K562 (cell line): ENCODE measurements at places on chromosomes 3 and 15.

- H3K4me1 ChIP-seq: no peaks in the 10 kb centered on the region; the same call in 2 of the 3 replicates
- H3K4me3 ChIP-seq: no peak overlapping the region
- H3K36me3 ChIP-seq: no peaks in the 10 kb centered on the region
- no peak overlapping the region for H3K27ac ChIP-seq
- H3K27me3 ChIP-seq: peaks cover 5% of the 10 kb centered on the region; the same call in 2 of the 3 replicates
Measured at GRCh38 chr3:10550705-10551104, 45.3 kb upstream of the ATP2B2 start.

DNA sequence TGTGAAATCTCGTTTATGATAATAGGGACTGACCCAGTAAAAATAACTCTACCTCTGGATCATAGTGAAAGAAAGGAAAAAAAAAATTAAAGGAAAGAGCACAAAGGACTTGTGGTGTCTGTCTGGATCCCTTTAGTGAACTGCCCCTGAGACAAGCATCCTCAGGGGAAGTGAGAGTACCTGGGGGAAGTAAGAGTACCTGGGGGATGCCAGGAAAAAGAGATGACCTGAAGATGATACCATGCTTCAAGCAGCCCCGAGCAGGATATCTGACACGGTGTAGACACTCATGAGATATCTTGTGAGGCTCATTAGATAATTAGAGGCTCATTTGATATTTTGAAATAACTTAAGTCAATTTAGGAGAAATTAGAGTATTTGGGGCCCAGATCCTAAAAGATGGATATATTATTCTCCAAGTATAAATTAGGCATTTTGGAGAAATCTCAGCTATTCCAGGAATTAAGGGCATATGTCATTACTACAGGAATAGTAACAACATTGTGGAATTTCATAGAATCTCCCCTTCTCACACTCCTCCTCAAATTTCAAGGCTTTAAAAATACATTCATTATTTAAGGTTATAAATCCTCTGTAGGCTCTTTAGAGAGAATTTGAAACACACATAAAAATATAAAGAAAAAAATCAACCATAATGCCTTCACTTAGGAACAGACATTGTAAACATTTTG lies 36.3 kb upstream of the PSMD6 start:
- H3K4me3 ChIP-seq: no peak overlapping the region
- H3K27me3 ChIP-seq: no peaks in the 10 kb centered on the region
- no peak overlapping the region for H3K27ac ChIP-seq
- H3K4me1 ChIP-seq: no peaks in the 10 kb centered on the region
- DNase-seq: no peak

DNA sequence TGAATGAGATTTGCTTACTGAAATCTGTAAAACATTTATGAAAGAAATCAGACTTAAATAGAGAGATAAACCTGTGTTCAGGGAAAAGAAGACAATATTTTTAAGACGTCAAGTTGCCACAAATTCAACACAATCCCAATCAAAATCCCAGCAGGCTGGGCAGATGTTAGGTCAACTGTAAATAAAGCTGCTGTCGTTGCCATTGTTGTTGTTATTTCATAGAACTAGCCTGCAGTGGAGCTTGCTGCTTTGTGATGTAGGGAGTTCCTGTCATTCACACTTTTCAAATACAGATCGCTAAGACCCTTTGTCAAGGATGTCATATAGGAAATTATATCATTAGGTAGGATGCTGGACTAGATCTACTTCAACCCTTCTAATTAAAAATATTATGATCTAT lies 123.1 kb downstream of the NEO1 start:
- H3K36me3 ChIP-seq: no peaks in the 10 kb centered on the region
- no peaks in the 10 kb centered on the region for H3K4me1 ChIP-seq
- DNase-seq: no peak

DNA sequence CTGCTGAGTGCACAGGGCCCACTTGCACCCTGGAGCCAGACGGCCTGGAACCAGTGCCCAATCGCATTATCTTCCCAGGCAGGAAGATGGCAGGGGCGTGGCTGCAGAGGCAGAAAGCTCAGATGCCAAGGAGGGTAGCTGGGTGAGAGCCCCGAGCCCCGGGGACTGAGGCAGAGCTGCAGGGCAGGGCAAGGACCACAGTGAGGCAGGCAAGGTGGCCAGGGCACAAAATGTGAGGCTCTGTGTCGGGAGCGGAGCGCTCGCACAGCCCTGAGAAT lies 1.6 kb upstream of the CCDC33 start:
- H3K4me3 ChIP-seq: no peak overlapping the region
- H3K27me3 ChIP-seq: peaks cover 19% of the 10 kb centered on the region
- H3K27ac ChIP-seq: no peak overlapping the region
- no peak for DNase-seq
- no peaks in the 10 kb centered on the region for H3K36me3 ChIP-seq
- H3K4me1 ChIP-seq: no peaks in the 10 kb centered on the region

- H3K4me3 ChIP-seq: no peak overlapping the region
- H3K4me1 ChIP-seq: no peaks in the 10 kb centered on the region
- H3K27me3 ChIP-seq: no peaks in the 10 kb centered on the region
- DNase-seq: no peak
- no peaks in the 10 kb centered on the region for H3K36me3 ChIP-seq
- no peak overlapping the region for H3K27ac ChIP-seq
Measured at GRCh38 chr3:62154457-62155148, 218.7 kb downstream of the FEZF2 start.

DNA sequence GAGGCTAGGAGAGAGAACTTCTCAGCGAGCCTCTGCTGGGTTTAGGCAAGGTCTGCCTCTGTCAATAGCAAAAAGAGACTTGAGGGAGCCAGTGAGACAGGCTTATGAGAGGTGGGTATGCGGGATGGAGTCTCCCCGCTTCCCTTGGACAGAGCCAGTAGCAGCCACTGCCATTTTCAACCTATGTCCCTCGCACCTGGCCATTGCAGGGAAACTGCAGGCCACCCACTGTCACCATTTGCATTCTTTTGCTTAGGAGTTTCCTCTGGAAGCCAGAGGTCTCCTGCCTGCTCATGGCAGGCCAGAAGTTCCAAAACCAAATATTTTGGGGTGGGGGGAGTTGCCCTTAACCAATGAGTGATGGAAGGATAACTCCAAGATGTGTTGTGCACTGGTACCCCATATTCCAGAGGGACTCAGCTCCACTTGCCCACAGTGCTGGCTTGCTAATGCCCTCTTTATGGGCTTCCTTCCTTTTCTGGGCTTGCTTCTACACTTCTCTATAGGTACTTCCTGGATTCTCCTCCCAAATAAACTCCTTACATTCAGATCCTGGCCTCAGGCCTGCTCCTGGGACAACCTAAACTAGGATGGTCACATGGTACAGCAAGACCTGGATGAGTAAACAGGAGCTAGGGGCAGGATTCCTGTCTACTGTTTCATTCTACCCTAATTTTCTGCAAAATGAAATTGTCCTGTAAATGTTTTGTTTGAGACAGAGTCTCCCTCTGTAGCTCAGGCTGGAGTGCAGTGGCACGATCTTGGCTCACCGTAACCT lies 108.9 kb upstream of the PROK2 start:
- no peak overlapping the region for H3K27ac ChIP-seq
- no peak overlapping the region for H3K4me3 ChIP-seq
- H3K4me1 ChIP-seq: no peaks in the 10 kb centered on the region
- no peaks in the 10 kb centered on the region for H3K36me3 ChIP-seq
- DNase-seq: no peak
- H3K27me3 ChIP-seq: no peaks in the 10 kb centered on the region; the same call in 2 of the 3 replicates

DNA sequence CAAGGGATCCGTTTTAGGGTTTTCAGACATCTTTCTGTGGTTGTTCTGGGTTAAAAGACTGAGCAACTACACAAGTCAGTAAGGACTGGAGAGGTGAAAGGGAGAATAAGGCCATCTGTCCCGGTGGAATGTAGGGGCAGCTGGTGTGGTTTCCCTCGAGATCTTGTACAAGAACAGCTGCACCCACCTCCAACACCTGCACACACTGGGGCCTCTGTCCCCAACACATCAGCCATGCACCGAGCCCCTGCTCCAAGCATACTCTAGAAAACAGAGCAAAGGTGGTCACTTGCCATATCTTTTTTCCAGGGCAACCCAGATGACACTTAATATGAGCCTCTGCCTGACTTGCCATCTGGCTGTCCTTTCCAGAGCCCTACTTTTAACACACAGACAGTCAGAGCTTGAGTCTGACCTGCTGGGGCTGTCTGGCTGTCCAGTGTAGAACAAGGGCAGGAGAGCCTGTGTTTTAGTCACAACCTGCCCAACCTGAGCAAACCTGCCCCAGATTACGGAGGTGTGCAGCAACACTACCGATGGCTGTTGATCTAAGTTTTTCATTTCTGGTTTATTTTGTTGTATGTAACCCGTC lies 12.2 kb downstream of the MAN2A2 start:
- no peak overlapping the region for H3K4me3 ChIP-seq
- H3K4me1 ChIP-seq: peaks cover 17% of the 10 kb centered on the region
- no peak for DNase-seq
- H3K27ac ChIP-seq: peak overlapping the region; percentile 80
- H3K36me3 ChIP-seq: peaks cover 100% of the 10 kb centered on the region

- H3K4me3 ChIP-seq: no peak overlapping the region
- H3K27me3 ChIP-seq: no peaks in the 10 kb centered on the region
- H3K4me1 ChIP-seq: no peaks in the 10 kb centered on the region
- H3K27ac ChIP-seq: no peak overlapping the region
- no peak for DNase-seq
- no peaks in the 10 kb centered on the region for H3K36me3 ChIP-seq
Measured at GRCh38 chr15:23897531-23897930, 210.4 kb upstream of the NDN start.

DNA sequence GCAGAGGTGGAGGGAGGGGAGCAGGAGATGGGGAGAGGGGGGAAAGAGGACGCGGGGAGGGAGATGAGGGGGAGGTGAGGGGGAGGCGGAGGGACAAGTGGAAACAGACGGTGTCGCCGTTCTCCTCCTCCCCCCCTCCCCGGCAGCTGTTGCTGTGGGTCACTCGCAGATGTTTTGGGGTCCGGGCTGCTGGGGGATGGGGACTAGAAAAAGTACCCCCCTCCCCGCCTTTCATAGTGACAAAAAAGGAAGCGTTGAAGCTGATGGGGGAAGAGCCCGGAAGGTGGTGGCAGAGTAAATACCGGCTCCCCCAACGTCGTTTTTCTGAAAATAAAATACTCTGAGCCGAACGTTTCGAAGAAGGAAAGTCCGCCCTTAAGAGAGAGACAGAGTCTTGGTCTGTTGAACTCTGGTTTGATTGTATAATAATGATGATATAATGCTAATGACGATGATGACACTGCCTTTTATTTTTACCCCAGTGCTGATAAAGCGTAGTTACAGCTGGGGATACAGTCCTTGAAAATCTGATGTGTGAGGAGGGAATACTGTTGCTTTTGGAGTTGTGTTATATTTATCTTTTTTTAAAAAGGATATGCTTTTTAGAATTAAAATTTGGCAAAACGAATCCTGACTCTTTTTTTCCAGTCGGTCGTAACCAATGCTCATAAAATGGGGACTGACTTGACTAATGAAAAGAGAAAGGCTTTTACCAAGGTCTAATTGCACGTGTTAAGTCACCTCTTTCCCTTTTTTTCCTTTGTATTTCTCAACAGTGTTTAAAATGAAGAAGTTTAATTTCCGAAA lies 993 bp downstream of the STXBP5L start:
- no peak overlapping the region for H3K27ac ChIP-seq
- H3K4me1 ChIP-seq: no peaks in the 10 kb centered on the region
- no peak for DNase-seq
- peaks cover 6% of the 10 kb centered on the region; the same call in 1 of the 2 replicates for H3K27me3 ChIP-seq
- H3K36me3 ChIP-seq: no peaks in the 10 kb centered on the region
- peak overlapping the region; percentile 33 for H3K4me3 ChIP-seq

DNA sequence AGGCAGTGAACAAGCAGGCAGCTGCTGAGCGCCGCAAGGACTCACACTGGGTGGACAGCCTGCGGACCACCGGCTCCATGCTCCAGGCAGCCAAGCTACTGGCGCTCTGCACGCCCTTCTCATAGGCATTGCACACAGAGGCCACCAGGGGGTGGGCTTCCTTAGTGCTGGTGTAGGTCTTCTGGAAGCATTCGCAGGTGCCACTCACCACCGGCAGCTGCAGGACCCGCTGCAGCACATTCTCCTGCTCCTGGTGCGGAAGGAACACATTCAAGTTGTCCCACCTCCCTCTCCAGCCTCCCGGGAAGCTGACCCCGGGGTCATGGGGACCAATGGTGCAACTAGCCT lies 6.0 kb downstream of the PLIN1 start:
- peaks cover 59% of the 10 kb centered on the region for H3K27me3 ChIP-seq
- peak; percentile 79 for DNase-seq
- no peak overlapping the region for H3K27ac ChIP-seq
- H3K36me3 ChIP-seq: no peaks in the 10 kb centered on the region

DNA sequence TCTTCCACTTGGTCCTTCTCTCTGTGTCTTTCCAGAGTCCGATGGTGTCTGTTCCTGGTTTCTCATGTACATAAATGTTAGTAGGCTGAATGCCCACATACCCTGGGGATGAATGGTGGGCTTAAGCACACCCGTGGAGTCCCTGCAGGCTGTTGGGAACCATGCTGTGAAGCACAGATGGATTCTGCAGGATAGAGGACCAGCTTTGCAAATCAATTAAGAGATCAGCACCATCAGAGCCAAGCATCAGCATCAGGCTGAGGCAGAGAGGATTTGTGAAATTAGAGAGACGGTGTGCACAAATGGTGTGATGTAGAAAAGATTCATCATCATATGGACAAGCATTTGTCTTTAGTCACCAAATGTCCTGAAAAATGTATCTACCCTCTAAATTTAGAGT lies 127.1 kb downstream of the SV2B start:
- H3K27me3 ChIP-seq: peaks cover 11% of the 10 kb centered on the region
- no peak overlapping the region for H3K4me3 ChIP-seq
- H3K27ac ChIP-seq: no peak overlapping the region
- no peaks in the 10 kb centered on the region for H3K36me3 ChIP-seq
- H3K4me1 ChIP-seq: no peaks in the 10 kb centered on the region

DNA sequence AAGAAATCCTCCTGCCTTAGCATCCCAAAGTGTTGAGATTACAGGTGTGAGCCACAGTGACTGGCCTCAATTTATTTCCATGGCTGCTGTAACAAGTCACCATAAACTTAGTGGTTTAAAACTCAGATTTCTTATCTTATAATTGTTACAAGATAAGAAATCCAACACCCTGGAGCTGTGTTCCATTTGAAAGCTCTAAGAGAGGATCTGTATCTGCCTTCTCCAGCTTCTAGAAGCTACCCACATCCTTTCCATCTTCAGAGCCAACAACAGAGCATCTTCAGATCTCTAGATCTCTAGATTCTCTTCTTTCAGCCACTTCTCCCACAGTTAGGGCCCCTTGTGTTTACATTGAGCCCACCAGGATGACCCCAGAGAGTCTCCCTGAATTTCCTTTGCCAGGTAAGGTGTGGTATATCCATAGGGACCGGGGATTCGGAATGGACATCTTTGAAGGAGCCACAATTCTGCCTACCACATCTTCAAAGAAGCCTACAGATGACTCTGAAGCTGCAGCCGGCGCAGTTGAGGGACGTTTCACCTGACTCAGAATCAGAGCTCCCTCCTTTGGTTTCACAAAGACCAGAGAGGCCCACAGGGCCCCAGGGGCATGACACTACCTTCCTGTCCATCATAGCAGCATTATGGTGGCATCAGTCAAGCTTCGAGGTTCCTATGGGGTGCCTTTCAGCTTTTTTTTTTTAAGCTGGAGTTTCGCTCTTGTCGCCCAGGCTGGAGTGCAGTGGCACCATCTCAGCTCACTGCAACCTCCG lies 87.0 kb upstream of the IGF1R start:
- peaks cover 45% of the 10 kb centered on the region for H3K27me3 ChIP-seq
- H3K27ac ChIP-seq: no peak overlapping the region
- H3K4me3 ChIP-seq: no peak overlapping the region
- no peak for DNase-seq

- no peaks in the 10 kb centered on the region for H3K36me3 ChIP-seq
- no peak for DNase-seq
- peaks cover 4% of the 10 kb centered on the region for H3K4me1 ChIP-seq
- no peaks in the 10 kb centered on the region for H3K27me3 ChIP-seq
- no peak overlapping the region for H3K4me3 ChIP-seq
Measured at GRCh38 chr3:126971891-126972351, 11.0 kb upstream of the PLXNA1 start.

GRCh38 chr3:131174752-131175151 lies 148.1 kb downstream of the NEK11 start:
- H3K36me3 ChIP-seq: no peaks in the 10 kb centered on the region
- no peak overlapping the region for H3K4me3 ChIP-seq
- H3K27ac ChIP-seq: no peak overlapping the region
- H3K4me1 ChIP-seq: no peaks in the 10 kb centered on the region
- DNase-seq: no peak
